ENCODE measurements at places on chromosomes 5 and 9. TPM values are rescaled to one million over a fixed set of nuclear protein-coding genes. Genes with fewer than 3 reads are reported as not detected.
A peak's percentile ranks its signal among the peaks of the same experiment; 100 is the strongest.

GRCh38 chr5:157177953-157178352 lies 2.7 kb upstream of the ITK start:
- DNase-seq = no peak

The MLANA gene
- total RNA-seq = not detected

DNA sequence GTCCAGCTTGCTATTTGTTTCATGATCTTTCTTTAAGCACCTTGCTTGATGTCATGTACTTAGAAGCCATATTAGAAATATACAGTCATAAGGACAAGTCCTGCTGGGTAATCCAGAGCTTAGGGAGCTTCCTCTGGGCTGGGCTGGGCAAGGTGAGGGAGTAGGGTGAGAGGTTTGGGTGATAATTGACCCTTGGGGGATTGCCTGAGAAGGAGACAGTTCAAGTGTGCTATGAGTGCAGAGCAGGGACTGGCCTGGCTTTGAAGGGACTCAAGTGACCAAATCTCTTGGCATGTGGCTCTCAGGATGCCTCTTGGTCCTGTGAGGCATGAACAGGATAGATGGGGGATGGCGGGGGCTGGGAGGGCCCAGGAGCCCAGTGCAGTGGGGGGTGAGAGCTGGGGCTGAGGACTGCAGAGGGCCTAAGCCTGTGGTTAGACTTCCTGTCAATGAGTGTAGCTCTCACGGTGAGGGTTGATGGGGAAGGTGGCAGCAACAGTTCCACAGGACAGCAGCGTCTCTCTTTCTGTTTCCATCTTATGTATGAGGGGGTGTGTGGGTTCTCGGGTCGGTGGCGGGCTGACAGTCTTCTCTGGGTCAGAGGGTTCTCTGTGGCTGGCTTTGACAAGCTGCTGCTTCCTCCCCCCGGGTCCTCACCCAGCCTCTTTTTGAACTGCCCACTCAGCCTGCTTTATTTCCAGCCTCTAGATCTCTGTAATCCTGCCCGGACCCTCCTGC lies 53.5 kb downstream of the RGS3 start:
- peak; percentile 45 for DNase-seq

The SMIM33 gene
- not detected for total RNA-seq

DNA sequence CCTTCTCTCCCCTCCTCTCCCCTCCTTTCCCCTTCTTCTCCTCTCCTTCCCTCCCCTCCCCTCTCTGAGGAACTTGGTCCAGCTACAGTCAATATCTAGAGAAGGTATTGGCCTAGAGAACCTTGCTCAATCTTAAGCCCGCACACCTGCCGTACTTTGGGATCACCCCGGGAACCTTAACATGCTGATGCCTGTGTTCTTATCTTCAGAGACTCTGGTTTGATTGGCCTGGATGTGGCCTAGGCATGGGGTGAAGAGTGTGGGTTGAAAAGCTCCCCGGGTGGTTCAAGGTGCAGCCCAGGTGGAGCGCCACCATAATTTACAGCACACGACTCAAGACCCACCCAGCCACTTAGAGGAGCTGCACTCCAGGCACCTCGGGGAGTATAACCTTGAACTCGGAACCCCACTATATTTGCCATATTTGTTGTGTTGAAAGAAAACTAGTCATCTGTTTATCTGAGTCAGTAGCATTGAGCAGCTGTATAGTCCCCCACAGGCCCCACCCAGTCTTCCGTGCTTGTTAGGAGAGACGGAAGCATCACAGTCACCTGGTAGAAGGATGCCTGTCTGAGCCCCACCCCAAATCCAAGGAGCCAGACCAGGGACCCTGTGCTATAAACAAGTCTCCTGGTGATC lies 14.4 kb upstream of the PHF19 start:
- no peak for DNase-seq

The BARHL1 gene
- total RNA-seq = not detected

The ZFP37 gene
- total RNA-seq = 2.3 TPM

GRCh38 chr5:23330726-23331125 lies 176.7 kb upstream of the PRDM9 start:
- DNase-seq = no peak
